HFFc6 (cell line): ENCODE measurements at places on chromosomes 3 and 15. TPM values are rescaled to one million over a fixed set of nuclear protein-coding genes. Genes with fewer than 3 reads are reported as not detected.

GRCh38 chr3:120418446-120418845, 32.3 kb downstream of the FSTL1 start:
- DNase-seq: no peak

GRCh38 chr15:83127547-83128150, 20.2 kb downstream of the TM6SF1 start:
- DNase-seq: no peak

GRCh38 chr3:156253150-156253549, 132.8 kb downstream of the KCNAB1 start:
- DNase-seq: no peak

The PIGX gene
- 19.2 to 27.9 TPM (median 24.1 TPM) in 3 replicates for total RNA-seq

DNA sequence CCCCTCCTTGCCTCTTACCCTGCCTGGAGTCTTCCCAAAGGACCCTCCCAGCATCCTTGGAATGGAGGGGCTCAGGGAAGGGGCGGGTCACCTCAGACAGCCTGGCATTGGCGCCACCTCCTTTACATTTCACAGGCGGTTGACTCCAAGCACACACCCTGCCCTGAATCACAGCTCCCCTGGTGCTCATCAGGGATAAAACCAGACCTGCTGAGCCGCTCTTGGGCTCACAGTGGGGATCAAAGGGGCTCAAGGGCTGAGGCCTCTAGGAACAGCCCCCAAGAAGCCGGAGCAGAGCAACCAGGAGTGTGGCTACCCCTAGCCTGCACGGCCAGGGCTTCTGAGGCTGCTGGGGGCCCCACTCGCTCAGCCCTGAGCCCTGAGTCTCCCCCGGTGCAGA, 16.6 kb downstream of the LINGO1 start:
- DNase-seq: no peak

GRCh38 chr3:71219744-71220638, 363.5 kb downstream of the FOXP1 start:
- DNase-seq: no peak

The BNC1 gene
- total RNA-seq: 8.1 and 13.1 TPM in 2 replicates

DNA sequence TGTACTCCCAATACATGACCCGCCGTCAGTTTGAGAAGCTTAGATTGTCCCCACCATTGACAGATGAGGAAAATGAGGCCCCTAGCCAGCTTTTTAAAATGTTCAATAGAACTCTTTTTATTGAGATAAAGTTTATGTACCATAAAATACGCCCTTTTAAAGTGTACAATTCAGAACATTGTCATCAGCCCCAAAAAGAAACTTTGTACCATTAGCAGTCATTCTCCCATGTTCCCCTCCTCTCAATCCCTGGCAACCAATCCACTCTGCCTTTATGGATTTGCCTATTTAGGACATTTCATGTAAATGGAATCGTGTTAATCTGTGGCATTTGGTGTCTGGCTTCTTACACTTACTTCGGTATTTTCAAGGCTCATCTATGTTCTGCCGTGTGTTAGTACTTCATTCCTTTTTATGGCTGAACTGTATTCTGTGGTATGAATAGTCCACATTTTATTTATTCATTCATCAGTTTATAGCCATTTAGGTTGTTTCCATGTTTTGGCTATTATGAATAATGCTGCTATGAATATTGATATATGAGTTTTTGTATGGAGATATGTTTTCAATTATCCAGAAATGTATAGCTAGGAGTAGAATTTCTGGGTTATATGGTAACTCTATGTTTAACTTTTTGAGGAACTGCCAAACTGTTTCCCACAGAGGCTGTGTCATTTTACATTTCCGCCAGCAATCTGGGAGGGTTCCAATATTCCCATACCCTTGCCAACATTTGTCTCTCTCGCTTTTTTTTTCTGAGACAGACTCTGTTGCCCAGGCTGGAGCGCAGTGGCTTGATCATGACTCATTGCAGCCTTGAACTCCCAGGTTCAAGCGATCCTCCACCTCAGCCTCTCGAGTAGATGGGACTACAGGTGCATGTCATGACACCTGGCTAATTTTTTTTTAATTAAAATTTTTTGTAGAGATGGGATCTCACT, 15.3 kb upstream of the PTPN23 start:
- DNase-seq: peak; percentile 52

The EPHB3 gene
- 4.5 to 5.6 TPM (median 4.9 TPM) in 3 replicates for total RNA-seq

- DNase-seq: no peak
These were observed 27.2 kb downstream of the TIMP4 start for GRCh38 chr3:12131351-12132090.

The CCR9 gene
- not detected in 3 replicates for total RNA-seq

The CLDN18 gene
- total RNA-seq: not detected in 3 replicates

- no peak for DNase-seq
These were observed 6.0 kb upstream of the FEZF2 start for GRCh38 chr3:62379321-62379798.

DNA sequence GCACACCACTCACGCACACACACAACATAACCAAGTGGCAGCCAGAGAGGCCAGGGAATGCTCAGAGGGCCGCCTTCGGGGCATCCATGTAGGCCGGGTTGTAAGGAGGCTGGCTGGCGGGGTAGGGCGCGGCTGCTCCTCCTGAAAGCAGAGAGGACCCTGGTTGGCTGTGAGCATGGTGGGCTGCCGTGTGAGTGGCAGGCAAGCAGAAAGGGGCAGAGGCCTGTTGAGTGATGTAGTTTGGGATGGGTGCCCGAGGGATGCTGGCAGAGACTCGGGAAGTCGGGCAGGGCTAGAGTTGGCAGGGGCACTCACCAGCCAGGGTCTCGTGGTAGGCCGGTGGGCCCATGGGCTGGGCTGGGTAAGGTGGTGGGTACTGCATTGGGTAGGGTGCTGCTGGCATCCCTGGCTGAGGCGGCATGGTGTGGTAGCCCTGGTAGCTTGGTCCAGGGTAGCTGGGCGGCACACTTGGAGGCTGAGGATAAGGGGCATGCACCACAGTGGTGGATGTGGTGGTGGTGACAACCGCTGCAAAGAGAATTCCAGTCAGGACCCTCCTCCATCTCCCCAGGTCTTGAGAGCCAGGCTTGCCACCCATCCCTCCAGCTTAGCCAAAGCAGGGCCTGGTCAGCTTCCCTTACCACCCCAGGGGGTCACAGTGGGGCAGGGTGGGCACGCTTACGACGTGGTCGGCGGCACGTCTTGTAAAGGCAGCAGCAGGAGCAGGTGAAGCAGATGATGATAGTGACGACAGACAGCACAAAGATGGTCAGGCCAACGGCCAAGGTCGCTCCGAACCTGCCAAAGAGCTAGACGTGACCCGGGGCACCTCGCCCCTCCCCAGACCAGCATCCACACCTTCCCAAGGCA, 22.7 kb downstream of the ATRIP start:
- no peak for DNase-seq

- no peak for DNase-seq
These were observed 28.3 kb downstream of the CAPN3 start for GRCh38 chr15:42387603-42388002.

The LRTM1 gene
- total RNA-seq: not detected in 3 replicates

The CCR8 gene
- not detected in 3 replicates for total RNA-seq

GRCh38 chr3:177905173-177906125, 630.8 kb upstream of the KCNMB2 start:
- DNase-seq: peak; percentile 83

- no peak for DNase-seq
These were observed 612.7 kb upstream of the SGO1 start for GRCh38 chr3:20798666-20799065.

The STAB1 gene
- total RNA-seq: not detected in 3 replicates

GRCh38 chr15:76576523-76577279, 240.1 kb downstream of the ISL2 start:
- no peak for DNase-seq

GRCh38 chr3:20074226-20075063, 34.2 kb downstream of the KAT2B start:
- DNase-seq: peak; percentile 39

DNA sequence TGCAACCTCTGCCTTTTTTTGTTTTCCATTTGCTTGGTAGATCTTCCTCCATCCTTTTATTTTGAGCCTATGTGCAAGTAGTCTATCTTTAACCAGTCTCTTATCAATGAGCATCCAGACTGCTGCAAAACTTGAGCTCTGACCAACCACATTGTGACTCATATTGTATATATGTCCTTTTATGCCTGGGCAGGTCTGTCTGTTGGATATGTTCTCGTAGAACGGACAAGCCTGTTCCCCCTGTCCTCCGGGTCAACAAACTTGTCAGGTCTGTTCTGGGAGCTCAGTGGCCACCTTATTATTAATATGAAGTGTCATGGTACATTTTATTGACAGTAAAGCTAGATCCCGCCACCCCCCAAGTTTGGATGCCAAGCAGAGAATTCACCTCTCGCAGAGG, 252.9 kb upstream of the ST8SIA2 start:
- DNase-seq: no peak

DNA sequence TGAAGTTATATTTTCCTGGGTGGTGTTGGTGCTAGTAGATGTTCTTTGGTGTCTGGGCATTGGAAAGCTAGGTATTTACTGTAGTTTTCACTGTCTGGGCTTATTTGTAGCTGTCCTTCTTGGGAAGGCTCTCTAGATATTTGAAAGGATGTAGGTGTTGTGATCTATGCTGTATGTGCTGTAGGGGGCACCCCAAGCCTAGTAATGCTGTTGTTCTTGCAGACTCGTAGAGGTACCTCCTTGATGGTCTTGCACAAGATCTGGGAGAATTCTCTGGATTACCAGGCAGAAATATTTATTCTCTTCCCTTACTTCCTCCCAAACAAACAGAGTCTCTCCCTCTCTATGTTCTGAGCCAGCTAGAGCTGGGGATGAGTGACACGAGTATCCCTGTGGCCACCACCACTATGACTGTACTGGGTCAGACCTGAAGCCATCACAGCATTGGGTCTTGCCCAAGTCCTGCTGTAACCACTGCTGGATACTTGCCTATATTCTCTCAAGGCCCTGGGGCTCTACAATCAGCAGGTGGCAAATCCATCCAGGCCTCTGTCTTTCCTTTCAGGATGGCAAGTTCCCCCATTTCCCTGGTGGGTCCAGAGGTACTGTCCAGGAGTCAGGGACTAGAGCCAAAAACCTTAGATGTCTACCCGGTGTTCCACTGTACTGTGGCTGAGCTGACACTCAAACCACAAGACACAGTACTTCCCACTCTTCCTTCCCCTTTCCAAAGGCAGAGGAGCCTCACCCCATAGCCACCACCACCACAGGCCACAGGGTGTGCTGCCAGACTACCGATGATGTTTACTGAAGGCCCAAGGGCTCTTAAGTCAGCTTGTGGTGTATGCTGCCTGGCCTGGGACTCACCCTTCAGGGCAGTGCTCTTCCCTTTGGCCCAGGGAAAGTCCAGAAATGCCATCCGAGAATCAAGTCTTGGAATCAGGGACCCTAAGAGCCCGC, 195.2 kb upstream of the DPPA4 start:
- peak; percentile 58 for DNase-seq

DNA sequence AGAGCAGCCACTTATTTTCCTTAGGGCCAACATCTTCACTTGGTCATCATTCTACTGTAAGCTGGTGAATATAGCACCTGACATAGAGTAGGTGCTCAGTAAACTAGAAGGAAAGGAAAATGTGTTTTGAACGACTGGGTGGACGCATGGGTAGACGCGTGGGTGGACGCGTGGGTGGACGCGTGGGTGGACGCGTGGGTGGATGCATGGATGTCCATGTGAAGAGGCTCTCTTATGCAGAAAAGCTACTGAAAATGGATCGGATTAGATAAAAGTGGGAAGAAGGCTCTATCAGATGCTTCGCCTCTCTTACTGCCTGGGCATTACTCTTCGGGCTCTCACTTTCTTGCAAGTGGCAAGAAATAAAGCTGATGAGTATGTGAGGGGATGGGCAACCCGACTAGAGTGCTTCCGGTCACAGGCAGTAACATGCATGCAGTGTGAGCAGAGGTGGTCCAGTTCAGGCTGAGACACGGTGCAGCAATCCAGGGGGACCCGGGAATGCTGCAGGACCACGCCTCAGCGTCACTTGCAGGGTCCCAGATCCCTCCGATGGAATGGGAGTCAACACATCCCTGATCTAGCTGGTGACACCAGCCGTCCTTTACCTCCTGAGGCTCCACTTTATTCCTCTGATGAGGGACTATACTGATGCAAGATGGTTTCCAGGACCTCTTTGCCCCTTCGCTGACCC, 138.0 kb upstream of the MEF2A start:
- no peak for DNase-seq

The CHRM5 gene
- total RNA-seq: not detected in 3 replicates

DNA sequence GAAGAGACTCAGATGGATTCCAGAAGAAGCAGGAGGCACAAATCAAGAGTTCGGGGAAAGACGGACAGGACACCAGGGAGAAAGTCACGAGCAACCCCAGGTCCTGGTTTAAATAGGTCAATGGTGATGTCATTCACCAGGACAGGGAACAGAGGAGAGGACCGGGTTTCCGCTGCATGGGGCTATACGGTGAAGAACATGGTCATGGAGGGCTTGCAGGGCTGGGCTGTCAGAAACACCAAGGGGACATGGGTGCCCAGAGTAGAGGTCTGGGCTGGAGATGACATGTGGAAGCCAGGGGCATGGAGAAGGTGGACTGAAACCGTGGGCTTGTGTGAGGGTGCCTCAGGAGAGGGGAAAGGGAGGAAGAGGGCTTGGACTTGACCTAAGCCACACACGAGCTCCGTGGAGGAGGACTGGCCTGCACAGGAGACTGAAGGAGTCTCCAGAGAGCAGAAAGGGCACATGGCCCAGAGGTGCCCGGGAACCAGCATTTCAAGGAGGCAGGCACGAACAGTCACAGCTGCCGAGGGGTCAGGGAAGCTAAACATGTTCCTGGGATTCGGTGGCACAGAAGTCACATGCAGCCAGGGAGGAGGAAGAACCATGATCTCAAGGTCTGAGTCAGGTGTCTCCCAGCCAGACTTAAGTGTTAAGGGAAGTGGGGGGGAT, 54.2 kb upstream of the RPL32 start:
- DNase-seq: no peak

DNA sequence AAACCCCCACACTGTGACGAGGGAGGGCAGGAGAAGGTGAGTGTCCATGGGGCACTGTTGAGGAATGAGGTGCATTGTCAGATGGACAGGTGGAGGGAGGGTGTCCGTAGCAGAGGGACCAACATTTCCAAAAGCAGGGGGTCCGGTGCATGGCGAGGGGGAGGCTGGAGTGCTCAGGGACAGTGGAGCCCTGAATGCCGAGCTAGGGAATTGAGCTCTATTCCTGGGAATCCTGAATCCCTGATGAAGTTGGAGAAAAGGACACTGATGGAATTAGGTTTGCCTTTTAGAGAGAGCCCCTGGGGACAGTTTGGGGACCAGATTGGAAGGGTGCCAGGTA, 7.9 kb upstream of the ANPEP start:
- no peak for DNase-seq

The NOX5 gene
- total RNA-seq: 0.12 to 0.73 TPM (median 0.23 TPM) in 3 replicates

- no peak for DNase-seq
These were observed 132.7 kb upstream of the AGBL1 start for GRCh38 chr15:85947021-85947420.

DNA sequence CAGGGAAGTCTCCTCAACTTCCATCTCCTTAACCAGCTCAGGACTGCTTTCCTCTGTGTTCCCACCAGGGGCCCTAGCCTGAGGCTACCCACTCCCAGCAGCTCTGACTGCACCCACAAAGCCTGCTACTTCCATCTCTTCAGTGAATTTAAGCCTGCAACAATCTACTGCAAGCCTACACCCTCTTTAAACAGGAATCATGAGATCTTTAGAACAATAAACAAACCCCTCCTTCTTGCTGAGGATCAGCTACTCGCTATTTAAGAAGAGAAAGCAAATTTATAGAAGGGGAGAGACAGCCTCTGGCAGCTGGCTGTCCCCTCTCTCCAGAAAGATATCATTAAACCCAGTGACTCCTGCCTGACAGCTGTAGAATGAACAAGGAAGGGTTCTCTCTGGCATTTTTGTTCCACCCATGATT, 51.9 kb downstream of the ARHGAP31 start:
- no peak for DNase-seq

GRCh38 chr3:77081240-77081661, 41.4 kb downstream of the ROBO2 start:
- no peak for DNase-seq
